Activated naive CD4-positive, alpha-beta T cell treated with anti-CD3 and anti-CD28 coated beads, Interleukin-2, amount 50 U/mL, for 72 hours (primary cell): ENCODE measurements at places on chromosomes 7 and 10. TPM values are rescaled to one million over a fixed set of nuclear protein-coding genes. Genes with fewer than 3 reads are reported as not detected.

GRCh38 chr10:122649903-122650302, 49.7 kb downstream of the C10orf120 start:
- DNase-seq: peak; percentile 13

DNA sequence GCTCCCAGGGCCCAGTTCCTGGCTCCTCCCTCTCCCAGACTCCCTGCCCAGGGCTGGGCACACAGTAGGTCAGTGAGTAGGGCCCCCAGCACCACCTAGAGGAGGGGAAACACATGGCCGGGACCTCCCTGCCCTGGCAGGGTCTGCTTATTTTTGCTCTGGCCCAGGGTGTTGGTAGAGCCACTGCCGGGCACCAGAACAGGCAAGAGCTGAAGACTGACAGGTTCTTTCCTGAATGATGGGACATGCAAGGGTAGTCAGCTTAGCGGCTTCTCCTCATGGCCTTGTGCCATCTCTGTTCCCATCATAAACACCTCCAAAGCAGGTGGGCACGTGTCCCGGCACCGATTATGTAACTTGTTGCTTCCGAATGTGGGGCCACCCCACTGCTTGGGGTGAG, 86.5 kb downstream of the NEURL1 start:
- no peak for DNase-seq

GRCh38 chr7:77326131-77326530, 90.0 kb downstream of the GSAP start:
- DNase-seq: no peak

DNA sequence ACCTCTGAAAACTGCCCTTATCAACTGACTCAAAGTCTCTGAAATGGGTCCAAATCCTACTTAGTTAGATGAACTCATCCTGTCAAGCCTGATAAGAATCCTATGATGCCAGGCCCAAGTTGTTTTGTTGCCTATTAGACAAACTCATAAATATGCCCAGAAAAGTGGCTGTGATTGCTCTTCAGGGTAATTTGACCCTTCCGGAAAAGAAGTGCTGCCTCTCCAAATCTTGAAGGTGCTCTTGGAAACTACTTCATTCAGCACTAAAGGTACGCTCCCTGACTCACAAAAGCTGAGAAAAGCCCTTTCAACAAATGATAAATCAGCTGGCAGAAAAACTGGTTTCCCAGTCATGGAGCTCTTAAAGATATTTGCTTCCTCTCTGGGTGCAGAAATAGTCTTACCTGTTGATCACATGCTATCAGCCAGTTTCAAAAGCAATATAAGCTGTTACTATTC, 6.7 kb downstream of the IFIT5 start:
- no peak for DNase-seq

DNA sequence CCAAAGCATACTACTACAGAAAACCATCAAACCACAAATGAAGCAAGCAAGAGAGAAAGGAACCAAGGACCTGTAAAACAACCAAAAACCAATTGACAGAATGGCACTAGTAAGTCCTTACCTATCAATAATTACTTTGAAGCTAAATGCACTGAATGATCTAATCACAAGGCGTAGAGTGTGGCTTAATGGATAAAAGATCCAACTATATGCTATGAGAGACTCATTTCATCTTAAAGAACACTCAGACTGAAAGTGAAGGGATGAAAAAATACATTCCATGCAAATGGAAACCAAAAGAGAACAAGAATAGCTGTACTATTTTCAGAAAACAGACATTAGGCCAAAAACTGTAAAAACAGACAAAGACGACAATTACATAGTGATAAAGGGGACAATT, 70.7 kb downstream of the CRPPA start:
- DNase-seq: no peak

GRCh38 chr10:125606414-125607010, 76.5 kb downstream of the TEX36 start:
- no peak for DNase-seq

DNA sequence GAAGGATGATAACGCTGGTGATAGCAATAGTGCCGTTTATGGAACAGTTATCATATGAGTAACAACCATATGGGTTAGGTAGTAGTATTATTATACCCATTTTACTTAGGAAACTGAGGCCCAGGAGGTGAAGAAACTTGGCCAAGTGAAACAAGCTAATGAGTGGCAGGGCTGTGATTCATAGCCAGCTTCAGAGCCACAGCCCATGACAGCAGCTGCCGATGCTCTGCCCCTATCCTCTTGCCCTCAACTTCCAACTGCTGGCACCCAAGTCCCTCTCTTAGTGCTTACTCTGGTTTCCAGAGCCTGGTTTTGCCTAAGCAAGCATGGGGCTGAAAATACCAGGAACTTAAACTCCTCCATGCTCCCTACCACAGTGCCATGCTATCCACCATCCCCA, 12.3 kb downstream of the SH3PXD2A start:
- no peak for DNase-seq

GRCh38 chr7:139600306-139600705, 76.8 kb downstream of the CLEC2L start:
- DNase-seq: no peak

GRCh38 chr10:6528198-6528950, 51.7 kb downstream of the PRKCQ start:
- no peak for DNase-seq

- DNase-seq: peak; percentile 54
Measured at GRCh38 chr7:132655131-132655727, 79.0 kb upstream of the PLXNA4 start.

- peak; percentile 35 for DNase-seq
Measured at GRCh38 chr7:101390901-101391301, 28.2 kb downstream of the COL26A1 start.

GRCh38 chr10:131668903-131669302, 231.9 kb upstream of the PPP2R2D start:
- DNase-seq: no peak

DNA sequence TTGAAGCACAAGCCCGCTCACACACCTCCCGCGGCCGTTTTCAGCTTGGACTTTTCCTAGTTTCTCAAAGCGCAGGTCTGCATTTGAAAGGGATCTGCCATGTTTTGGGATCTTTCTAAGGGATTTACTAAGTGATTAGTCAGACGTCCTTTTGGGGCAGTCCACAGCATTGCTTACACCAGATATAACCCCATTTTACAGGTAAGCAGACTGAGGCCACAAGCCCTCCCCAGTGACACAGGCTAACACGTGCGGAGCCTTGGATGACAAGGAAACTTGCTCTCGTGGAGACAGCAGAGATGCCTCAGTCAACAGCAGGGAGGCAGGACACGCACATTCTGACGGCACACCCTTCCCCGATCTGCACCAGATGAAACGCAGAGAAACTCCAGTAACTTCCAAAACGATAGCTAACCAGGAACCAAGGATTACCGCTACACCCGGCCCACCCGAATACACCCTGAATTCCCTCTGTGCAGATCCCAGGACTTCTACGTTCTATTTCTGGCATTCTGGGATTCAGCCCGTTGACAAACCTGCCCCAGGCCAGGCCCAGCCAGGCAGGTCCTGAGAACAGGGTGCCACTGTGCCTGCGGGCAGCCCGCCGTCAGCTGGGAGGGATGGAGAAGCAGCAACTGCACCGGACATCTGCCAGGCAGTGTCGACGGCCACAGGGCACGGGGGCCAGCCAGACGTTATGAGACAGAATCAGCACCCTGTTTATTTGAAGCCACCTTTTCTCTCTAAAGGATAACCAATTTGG, 27.9 kb downstream of the FOXL3 start:
- DNase-seq: no peak

GRCh38 chr10:92662848-92663247, 26.9 kb upstream of the HHEX start:
- DNase-seq: no peak

GRCh38 chr10:129090618-129091366, 376.2 kb upstream of the MGMT start:
- no peak for DNase-seq

GRCh38 chr7:119472408-119473038, 800.5 kb upstream of the KCND2 start:
- DNase-seq: no peak

DNA sequence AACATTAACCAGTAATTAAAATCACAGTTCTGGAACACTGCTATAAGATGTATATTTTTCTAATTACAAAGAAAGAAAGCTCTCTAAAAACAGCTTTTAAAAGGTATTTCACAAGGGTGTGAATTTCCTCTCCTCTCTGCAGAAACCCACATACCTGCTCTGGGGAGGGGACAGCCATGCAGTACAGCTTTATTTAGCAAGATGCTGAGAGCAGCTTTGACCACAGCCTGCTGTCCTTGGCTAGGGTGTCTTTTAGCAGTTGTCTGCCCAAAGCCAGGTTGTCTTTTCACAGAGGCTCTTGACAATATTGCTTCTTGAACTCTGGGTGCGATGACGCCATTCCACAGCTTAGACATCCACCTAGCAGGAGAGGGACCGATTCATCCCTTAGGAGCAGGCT, 148.3 kb downstream of the CTTNBP2 start:
- no peak for DNase-seq

DNA sequence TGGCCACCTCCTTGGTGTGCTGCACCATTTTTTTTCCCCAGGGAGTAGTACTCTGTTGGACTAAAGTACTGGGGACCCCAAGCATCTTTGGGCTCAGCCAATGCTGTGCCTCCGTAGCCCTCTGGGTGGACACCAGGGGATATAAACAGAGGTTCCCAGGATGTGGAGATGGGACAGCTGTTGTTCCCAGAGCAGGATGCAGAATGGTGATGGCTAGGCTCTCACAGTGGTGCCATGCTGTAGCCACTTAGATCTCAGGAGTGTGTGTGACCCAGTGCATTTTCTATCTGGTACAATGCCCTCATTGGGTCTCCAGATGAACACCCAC, 50.9 kb upstream of the SCIN start:
- no peak for DNase-seq

GRCh38 chr7:66575398-66575797, 53.3 kb upstream of the KCTD7 start:
- DNase-seq: no peak

DNA sequence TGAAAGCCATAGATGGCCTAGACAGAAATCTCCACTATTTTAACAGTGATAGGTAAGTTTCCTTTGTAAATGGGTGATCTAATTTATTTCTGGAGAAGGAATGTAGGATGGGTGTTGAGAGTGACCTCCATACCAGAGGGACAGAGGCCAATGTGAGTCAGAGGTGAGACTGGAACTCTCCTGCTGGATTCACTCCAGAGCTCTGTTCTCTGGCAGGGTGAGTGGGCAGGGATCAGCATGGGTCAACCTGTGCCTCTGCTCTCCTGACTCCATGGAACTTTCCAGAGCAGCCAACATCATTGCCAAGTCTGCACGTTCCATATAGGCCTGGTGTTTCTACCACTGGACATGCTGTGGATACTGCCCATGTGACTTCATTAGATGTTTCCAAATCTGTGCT, 11.4 kb downstream of the AKR1C3 start:
- no peak for DNase-seq

The STEAP1 gene
- 2.6 TPM for total RNA-seq

The CFAP46 gene
- total RNA-seq: not detected

The LRIT1 gene
- not detected for total RNA-seq

The MMRN2 gene
- not detected for total RNA-seq

The TDRD1 gene
- total RNA-seq: 0.20 TPM

The CRYGN gene
- not detected for total RNA-seq

The ENO4 gene
- total RNA-seq: not detected

The OGDHL gene
- 0.14 TPM for total RNA-seq

The SLC39A12 gene
- not detected for total RNA-seq

The CACNB2 gene
- total RNA-seq: not detected
